ENCODE measurements at places on chromosomes 7 and 10.

DNA sequence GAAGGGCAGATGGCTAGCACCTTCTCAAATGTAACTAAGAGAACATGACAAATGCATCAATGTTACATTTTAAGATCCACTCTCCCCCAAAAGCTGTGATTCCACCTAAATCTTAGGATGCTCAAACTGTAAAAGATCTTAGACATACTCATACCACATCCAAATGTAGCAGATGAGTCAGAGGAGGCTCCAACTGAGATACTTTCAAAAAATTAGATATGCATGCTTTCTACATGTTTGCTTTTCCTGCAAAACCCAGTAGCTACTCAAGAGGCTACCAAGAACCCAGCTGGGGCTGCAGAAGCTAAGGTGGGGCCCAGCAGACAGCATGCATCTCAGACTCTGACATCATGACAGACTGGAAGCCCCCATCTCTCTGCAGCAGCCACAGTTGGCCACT lies 31.4 kb upstream of the FRMD4A start:
- no peak for DNase-seq

DNA sequence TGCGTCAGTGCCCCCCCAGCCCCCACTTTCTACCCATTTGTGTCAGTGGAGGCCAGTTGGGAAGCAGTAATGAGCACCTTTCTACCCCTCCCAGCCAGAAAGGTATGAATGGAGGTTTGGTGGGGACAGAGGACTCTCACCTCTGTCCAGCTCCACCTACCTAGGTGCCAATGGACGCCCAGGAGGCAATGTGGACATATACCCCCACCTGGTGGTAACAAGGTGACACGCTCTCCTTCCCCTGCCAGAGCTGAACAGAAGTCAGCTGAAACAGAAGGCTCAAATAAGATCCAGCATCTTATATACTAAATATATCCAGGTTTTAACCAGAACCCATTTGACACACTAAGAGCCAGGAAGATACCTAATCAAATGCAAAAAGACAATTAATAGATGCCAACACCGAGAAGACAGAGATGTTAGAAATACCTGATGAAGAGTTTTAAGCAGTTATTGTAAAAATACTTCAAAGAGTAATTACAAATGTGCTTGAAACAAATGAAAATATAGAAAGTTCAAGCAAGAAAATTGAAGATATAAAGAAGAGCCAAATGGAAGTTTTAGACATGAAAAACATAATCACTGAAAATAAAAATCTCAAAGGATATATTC lies 18.4 kb upstream of the SORCS3 start:
- no peak for DNase-seq

GRCh38 chr7:20561466-20561865 lies 54.0 kb upstream of the ABCB5 start:
- DNase-seq = no peak

DNA sequence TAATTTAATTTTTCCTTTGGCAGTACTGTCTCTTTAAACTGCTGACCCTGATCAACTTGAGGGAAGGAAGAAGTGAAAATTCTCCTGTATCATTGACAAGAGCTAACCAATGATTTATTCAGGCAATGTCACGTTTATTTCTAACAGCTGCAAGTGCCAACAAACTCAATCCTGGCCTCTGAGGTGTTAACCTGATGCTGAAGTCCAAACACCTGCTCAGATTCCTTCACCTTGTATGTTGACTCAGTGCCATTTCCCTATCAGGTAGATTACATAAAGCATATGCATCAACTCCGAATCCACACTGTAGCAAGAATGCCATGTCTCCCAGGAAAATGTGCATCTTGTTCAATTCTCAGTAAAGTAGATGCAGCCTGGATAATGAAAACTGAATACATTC lies 820.0 kb downstream of the XPNPEP1 start:
- DNase-seq = no peak

GRCh38 chr10:125557311-125557710 lies 125.7 kb downstream of the TEX36 start:
- DNase-seq = no peak

GRCh38 chr10:11875494-11876281 lies 52.5 kb downstream of the PROSER2 start:
- DNase-seq = no peak

- no peak for DNase-seq
Measured at GRCh38 chr10:69405221-69405620, 11.5 kb downstream of the TACR2 start.

- DNase-seq = no peak
Measured at GRCh38 chr10:113228530-113228929, 278.5 kb downstream of the TCF7L2 start.

- DNase-seq = no peak
Measured at GRCh38 chr7:106679153-106679931, 18.4 kb upstream of the CCDC71L start.

GRCh38 chr7:22202141-22202540 lies 154.8 kb downstream of the RAPGEF5 start:
- no peak for DNase-seq

GRCh38 chr10:48331436-48331835 lies 25.0 kb downstream of the MAPK8 start:
- no peak for DNase-seq

- no peak for DNase-seq
Measured at GRCh38 chr10:95297402-95297801, 6.6 kb upstream of the PDLIM1 start.

- no peak for DNase-seq
Measured at GRCh38 chr10:96034625-96035024, 8.8 kb upstream of the CCNJ start.

DNA sequence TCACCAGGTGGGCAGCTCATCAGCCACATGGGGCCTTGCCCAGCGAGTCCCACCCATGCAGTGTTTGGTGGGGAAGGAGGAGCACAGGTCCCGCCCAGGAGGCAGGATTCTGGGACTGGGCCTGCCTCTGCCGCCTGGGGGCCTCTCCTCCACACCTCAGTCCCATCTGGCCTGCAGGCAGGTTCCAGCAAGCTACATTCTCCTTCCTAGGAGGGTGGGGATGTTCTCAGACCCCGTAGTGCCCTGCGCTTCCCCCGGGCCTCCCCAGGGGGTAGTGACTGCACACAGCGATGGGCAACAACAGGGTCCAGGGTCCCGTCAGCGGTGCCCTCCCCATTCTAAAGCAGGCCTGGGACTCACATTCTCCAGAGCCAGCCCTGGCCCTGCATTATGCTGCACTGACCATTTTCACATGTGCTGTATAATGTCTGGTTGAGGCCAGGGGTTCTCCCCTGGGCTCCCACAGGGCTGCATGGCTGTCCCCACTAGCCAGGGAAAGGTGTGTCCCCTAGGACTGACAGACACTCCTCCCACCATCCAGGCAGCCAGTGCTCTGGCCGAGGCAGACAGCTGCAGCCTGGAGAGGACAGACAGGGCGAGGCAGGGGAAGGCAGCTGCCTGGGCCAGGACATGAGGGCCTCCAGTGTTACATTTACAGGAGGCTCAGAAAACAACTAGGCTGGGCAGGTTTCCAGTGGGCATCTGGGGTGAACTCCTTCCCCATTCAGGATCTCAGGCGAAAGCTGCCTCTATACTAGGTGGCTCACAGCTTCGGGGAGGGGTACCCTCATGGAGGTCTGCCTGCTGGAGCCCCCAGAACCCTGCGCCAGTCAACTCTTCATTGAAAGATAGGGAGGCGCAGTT lies 9.3 kb downstream of the RASGEF1A start:
- no peak for DNase-seq

DNA sequence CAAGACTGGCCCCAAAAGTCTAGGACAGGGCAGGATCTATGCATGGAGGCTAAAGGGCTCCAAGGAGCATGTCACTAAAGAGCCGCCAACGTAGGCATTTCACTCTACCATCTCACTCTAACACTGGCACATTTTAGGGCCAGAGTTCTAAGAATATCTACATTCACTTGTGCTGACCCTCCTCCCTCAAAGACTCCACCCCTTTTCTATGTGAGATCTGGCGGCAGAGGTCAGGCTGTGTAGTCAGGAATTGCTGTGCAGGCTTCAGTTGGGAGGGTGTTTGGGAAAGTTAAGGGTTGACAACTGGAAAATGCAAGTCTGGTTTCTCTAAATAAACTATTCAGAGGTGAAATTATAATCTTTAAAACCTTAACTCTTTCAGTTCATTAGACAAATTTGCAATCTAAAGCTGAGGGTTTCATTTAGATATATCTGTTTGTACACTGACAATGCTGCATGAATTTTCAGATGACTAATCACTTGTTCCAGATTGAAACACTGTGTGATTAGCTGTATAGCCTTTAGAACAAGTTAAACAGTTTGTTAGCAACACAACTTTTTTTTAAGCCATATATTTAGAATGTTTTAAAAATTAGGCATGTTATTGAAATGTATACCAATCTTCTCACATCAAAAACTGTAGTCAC lies 18.2 kb downstream of the LMOD2 start:
- DNase-seq = no peak

GRCh38 chr7:158584407-158584806 lies 3.2 kb downstream of the PTPRN2 start:
- DNase-seq = no peak

- DNase-seq = no peak
Measured at GRCh38 chr10:109933984-109934565, 10.8 kb upstream of the XPNPEP1 start.

GRCh38 chr7:47264021-47264651 lies 317.8 kb downstream of the TNS3 start:
- DNase-seq = no peak

DNA sequence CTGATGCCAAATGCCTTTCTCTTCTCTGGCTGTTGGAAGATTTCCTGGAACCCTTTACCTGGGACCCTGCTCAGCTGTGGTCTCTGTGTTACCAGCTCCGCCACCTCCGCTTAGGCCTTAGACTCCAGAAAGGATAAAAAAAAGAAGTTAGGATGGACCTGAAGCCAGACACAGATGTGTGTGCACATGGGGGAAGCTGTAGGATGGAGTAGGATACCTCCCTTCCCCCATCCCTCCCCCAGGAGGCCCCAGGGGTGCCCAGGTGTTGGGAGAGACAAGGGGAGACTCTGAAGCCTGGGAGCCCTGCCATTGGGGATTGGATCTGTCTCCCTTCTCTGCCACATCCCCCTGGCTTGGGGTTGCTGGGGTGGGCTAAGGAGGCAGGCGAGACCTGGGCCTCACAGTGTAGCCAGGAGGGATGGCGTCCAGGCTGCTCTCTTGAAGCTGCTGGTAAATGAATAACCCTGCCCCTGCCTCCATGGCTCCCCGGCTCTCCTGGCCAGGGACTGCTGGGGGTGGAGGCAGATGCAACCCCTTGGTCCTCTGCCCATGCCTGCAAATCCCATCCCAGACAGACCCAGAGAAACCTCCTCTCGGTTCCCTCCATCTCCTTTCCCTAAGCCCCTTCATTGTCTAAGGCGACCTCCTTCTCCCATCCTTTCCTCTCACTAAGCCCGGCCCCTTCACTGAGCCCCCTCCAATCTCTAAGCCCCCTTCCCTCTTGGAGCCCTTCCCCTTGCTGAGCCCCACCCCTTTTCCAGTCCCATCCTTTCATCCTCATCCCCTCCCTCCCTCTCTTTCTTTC lies 8.0 kb downstream of the CLDN3 start:
- DNase-seq = no peak

DNA sequence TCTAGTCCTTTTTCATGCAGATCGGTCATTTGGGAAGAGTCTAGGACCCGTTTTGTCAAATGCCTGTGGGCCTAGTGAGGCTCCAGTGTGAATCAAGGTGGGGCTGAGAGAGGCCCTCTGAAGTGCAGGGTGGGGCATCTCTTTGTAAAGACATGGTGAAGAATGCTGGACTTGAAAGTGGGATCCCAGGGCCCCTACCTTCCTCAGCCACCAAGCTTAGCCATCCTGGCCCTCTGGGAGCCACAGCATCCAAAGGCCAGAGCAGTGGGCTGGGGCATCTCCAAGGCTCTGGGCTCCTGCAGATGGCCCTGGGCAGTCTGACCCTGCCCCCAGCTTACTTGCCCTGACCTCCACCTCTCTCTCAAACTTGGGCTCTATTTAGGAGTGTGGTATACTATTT lies 78.5 kb downstream of the ADCY1 start:
- no peak for DNase-seq

DNA sequence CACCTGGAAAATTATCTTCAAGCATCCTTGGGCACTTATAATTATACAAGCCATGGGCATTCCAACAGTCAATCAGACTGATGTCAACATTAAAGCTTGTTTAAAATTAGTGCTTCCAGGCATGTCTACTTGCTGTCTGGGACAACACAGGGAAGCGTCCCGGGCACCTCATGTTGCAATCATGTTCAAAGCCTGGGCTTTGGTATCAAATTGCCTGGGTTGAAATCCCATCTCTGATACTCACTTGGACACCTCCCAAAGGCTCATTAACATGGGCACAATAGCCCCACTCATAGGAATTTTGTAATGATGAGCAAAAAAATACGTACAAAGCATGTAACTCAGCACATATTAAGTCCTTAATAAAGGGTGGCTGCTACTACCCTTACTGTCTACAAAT lies 14.4 kb downstream of the AIFM2 start:
- no peak for DNase-seq

GRCh38 chr7:112423987-112424386 lies 26.3 kb upstream of the IFRD1 start:
- DNase-seq = no peak

DNA sequence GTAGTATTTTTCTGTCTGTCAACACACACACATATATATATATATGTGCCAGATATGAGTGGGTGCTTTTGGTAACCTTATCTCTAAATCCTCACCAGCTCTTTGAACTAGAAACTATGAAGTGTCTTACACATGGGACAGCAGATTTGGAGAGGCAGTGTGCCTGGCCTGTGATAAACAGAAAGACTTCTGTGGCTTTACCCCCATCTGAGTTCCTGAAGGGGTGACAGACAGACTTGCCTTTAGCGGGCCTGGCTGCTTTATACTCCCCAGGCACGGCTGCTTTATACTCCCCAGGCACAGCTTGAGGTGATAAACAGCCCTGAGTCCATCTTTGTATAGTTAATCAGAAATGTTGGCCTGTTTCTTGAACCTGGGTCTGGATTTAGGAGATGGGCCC lies 5.6 kb downstream of the BAG3 start:
- DNase-seq = no peak

GRCh38 chr10:69936091-69936490 lies 116.6 kb upstream of the MACROH2A2 start:
- no peak for DNase-seq

DNA sequence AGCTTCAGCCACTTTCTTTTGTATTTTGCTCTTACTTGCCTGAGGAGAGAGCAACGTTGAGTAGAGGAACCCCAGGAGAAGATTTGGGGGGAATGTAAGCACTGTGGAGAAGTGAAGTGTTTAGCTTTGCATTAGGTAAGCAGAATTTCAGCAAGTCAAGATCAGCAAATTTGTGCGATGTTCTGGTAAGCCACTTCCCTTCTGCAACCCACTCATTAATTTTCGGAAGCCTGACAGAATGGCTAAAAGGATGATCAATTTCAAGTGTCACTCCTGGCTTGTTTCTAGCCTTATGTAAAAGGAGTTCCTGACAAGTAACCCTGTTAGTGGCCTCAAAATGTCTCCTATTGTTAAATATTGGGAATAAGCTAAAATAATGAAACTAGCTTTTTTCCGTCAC lies 48.5 kb upstream of the NXPH1 start:
- no peak for DNase-seq

DNA sequence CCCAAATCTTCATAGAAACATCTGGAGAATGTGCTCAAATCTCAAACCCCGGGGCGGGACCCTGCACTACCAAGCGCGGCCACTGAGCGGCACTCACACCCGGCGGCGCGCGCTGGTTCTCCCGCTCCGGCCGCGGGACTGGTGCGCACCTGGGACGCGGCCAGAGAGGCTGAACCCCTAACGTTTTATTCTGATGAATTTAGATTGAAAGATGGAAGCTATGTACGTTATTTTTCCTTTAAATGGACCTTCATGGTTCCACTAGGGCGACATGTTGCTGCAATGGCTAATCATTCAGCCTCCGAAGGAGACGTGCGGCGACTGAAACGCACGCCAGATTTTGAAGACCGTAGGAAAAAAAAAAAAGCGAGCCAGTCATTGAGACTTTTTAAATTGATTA lies 107.0 kb upstream of the INSIG1 start:
- no peak for DNase-seq
